ENCODE measurements at places on chromosomes 3 and 15.

DNA sequence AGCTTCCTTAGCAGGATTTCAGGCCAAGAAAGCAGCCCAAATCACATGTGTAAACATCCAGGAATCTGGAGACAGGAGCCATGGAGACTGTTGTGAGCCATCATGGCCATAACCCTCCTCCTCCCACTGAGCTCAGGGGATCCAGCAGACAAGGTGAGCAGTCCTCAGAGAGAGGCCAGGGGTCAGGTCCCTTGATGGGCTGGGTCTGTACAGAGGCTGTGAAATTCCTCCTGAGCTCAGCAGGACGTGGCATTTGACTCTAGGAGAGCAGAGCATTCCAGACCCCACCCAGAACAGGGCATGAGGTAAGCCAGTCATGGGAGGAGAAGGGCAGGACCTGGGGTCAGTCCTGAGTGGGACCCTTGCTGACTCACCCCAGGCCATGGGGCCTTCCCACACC lies 67.0 kb upstream of the ACAN start:
- DNase-seq = no peak

GRCh38 chr3:100210772-100211135 lies 50.0 kb upstream of the TBC1D23 start:
- DNase-seq = no peak

GRCh38 chr3:62015111-62015510 lies 358.2 kb downstream of the FEZF2 start:
- DNase-seq = no peak

GRCh38 chr3:14143271-14144225 lies 18.7 kb downstream of the TMEM43 start:
- DNase-seq = no peak

- no peak for DNase-seq
Measured at GRCh38 chr3:29805757-29806156, 524.9 kb downstream of the RBMS3 start.

DNA sequence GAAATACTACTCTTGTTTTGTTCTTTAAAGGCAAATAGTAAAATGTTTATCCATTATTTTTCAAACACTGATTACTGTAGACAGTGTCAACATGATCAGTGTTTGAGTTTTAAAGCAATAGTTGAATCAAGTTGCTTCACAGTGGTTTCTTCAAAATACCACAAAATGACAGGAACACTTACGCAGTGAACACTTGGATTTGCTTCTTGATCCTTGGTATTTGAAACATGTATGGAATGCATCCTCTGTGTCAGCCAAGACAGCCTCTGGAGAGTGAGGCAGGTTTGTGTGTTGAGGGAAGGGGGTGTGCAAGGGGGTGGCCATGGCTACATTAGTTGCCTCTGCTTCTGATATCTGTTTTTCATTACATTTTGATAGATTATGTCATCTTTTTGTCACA lies 413.0 kb downstream of the RBMS3 start:
- no peak for DNase-seq

GRCh38 chr3:16402451-16402850 lies 111.0 kb downstream of the RFTN1 start:
- DNase-seq = no peak

DNA sequence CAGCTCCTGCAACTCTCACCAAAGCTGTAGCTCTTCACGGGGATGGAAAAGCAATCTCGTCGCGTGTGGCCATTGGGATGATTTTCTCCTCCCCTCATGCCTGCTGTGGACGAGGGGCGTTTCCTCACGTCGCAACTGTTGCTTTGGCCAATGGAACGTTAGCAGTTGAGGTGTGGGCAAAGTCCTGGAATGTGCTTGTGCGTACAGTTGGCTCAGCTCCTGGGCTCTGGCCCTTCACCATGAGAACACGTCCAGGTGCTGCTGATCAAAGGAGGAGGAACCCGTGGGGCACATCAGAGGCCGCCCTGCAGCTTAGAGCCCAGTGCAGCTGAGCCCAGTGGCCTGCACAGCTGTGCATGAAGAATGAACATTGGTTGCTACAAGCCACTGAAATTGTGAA lies 186.1 kb downstream of the TJP1 start:
- DNase-seq = no peak

- DNase-seq = no peak
Measured at GRCh38 chr3:123883701-123884202, 380 bp downstream of the MYLK start.

DNA sequence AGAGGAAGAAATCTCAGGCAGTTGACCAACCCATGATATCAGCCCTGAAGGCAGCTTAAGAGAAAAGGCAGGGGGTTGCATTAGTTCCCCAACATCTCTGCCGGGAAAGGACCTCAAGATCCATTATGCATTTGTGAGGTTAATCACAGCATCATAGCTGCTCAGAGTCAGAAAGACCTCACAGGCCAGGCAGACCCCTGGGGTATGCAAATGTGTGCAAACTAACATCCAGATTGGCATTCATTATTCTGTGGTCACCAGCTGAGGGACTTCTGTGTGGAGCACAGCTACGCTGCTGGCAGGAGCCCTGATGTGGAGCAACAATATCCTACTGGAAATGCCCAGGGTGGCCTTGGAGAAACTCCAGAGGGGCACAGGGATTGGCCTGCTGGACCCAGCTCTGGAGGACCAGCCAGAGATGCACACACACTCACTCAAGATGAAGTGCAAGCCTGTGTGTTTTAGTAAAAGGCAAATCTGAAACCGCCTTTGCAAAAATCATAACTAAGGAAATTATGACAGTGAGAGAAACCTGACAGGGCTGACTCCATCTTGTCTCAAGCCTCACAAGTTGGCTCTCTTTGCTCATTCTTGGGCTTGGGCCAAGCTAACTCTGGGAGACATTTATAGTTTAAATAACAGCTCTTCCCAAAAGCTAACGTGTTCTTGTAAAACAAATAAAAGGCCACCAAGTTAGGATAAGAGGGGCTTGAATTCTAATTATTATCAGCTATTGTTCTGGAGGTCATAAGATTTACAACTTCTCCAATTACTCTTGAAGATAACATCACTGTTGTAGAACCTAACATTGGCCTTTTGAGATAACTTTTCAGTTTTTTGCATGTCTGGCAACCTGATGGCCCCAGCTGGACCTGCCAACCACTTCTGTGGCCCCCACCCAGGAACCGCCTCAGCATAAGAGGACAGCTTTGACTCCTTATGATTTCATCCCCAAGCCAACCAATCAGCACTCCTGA lies 257.1 kb downstream of the UACA start:
- DNase-seq = no peak

DNA sequence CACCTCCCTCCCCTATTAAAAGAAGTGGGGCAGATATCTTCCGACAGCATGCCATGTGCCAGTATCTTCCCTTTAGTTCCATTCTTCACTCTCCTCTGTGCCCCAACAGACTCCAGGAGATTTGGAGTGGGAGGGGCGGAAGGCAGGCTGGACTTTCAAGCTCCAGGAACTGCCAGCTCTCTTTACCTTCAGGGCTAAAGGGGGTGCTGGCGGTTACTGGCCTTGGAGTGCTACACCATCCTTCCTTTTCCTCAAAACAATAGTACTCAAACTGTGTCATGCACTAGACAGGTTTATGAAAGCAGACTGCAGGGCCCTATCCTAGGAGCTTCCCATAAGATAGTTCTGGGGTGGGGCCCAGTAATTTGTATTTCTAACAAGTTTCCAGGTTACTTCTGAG lies 6.0 kb downstream of the LINS1 start:
- no peak for DNase-seq

DNA sequence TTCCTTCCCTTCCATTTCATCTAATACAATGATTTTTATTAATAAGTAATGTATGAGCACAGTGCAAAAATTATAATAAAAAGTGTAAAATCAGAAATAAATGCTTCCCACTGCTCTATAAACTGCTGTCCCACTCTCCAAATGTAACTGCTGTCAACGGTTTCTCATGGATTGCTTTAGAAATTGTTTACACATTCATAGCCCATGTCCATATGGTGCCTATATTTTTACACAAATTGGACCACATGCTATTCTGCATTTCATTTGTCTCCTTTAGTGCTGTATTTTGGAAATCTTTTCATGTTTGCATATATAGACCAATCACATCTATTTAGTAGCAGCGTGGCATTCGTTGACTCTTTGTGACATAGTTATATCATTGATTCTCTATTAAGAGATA lies 164.7 kb upstream of the SLCO3A1 start:
- DNase-seq = no peak

All from stimulated activated CD4-positive, alpha-beta T cell treated with anti-CD3 and anti-CD28 coated beads, Interleukin-15, amount 100 ng/mL, for 1 hour (primary cell).